Stimulated activated CD4-positive, alpha-beta T cell treated with anti-CD3 and anti-CD28 coated beads, TNF-alpha, amount 100 ng/mL, for 24 hours (primary cell): ENCODE measurements at places on chromosomes 11 and 22.
A peak's percentile ranks its signal among the peaks of the same experiment; 100 is the strongest.

GRCh38 chr11:131977231-131977630 lies 606.8 kb downstream of the NTM start:
- no peak for DNase-seq

DNA sequence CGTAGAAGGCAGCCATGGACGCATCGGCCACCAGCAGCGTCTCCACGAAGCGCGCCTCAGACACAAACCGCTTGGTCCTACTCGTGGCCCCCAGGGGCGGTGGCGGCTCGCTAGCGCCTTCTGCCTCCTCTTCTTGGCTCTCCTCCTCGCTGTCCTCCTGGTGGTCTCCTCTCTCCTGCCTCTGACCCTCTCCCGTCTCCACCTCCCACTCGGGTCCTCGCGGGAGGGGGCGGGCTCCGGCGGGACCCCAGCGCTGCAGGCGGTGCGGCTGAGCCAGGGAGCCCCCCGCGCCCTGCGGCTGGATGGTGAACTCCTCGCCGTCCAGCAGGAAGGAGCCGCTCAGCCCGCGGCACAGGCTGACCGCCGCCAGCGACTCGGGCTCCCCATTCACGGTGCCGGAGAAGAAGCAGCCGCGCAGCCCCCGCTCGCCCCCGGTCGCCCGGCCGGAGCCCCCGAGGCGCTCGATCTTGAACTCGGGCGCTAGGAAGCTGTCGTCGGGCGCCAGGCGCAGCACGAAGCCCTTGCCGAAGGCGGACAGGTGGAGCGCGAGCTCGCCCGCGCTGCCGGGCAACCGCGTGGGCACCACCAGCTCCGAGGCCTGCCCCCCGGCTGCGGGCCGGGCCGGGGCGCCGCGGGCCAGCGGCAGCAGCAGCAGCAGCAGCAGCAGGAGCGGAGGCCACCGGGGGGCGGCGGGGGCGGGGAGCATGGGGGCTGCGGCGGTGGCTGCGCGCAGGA lies 661 bp downstream of the ADAMTS8 start:
- DNase-seq, result no peak

- no peak for DNase-seq
Measured at GRCh38 chr11:31761636-31762035, 49.5 kb downstream of the PAX6 start.

GRCh38 chr11:92967867-92968266 lies 1.6 kb upstream of the MTNR1B start:
- no peak for DNase-seq

GRCh38 chr11:11022125-11022730 lies 164.4 kb upstream of the ZBED5 start:
- no peak for DNase-seq

- DNase-seq, result no peak
Measured at GRCh38 chr11:1072116-1072820, 2.4 kb upstream of the MUC2 start.

- no peak for DNase-seq
Measured at GRCh38 chr22:17873116-17873515, 98.8 kb upstream of the BID start.

- no peak for DNase-seq
Measured at GRCh38 chr11:3359092-3359824, 19.7 kb downstream of the ZNF195 start.

GRCh38 chr11:70845591-70846041 lies 406.8 kb downstream of the SHANK2 start:
- no peak for DNase-seq

GRCh38 chr11:95322539-95322938 lies 91.5 kb upstream of the SESN3 start:
- DNase-seq, result no peak

- no peak for DNase-seq
Measured at GRCh38 chr11:36508743-36509142, 1.3 kb downstream of the TRAF6 start.

GRCh38 chr22:25754527-25755202 lies 12.7 kb downstream of the MYO18B start:
- no peak for DNase-seq

- peak; percentile 93 for DNase-seq
Measured at GRCh38 chr22:17084554-17085276, at the start of gene IL17RA. IL17RA (plus strand) TSS chr22:17085000; CDS start chr22:17085092, 92 bp downstream.

- DNase-seq, result no peak
Measured at GRCh38 chr11:47552056-47552565, 821 bp downstream of the CELF1 start.

DNA sequence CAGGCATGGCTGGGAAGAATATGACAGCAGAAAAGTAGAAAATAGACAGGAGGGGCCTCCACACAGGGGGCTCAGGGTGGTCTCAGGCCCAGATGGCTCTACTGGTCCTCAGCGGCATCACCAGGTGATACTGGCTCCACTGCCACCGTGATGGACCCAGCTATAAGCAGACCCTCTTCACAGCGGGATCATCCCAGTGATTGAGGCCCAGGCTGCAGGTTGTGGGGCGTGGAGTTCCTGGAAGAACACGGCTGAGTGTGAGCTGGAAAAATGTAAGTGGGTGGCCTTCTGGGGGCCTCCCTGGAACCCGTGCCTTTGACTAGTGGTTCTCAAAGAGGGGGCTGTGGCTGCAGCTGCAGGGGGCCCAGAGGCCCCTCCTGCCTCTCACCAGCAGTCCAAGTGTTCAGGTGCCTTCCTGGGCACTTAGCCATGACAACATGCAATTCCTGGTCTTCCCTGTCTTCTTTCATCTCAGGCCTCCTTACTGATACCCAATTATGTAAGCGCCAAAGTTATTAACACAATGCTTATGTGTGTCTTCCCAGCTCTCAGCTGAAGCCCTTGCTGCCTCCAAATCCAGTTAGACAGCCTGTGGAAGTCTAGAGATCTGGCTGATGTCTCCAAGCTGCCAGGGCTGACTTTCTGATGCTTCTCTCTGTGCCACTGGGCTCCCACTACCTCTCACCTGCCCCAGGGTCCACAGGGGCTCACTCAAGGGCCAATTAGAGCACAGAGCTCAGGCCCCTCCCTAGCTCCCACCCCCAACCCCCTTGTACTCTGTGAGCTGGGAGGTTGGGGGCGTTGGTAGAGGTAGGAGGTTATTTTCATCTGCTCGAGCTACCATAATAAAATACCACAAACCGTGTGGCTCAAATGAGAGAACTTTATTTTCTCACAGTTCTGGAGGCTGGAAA lies 110.1 kb upstream of the LMO1 start:
- no peak for DNase-seq

GRCh38 chr22:24812950-24813775 lies 7.2 kb downstream of the SGSM1 start:
- DNase-seq, result no peak

GRCh38 chr11:60924110-60924905 lies at the start of gene TMEM132A:
TMEM132A (plus strand) TSS chr11:60924460; CDS start chr11:60924634, 174 bp downstream.
- DNase-seq, result no peak

DNA sequence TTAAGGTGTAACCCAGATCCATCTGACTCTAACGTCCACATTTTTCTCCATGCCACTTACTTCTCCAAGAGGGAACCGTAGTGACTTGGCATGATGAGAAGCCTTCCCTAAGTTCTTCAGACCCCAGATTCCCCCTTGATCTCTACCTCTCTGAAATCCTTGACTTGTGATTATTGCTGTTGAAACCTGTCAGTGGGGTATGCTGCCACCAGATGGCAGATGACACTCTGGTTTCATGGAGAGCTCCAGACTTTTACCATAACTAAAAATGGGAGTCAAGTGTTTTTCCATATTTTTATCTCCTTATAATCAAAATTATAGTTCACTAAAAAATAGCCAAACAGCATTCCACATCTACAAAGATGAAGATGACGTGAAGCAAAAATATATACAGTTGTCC lies 504.2 kb downstream of the SOX6 start:
- no peak for DNase-seq

DNA sequence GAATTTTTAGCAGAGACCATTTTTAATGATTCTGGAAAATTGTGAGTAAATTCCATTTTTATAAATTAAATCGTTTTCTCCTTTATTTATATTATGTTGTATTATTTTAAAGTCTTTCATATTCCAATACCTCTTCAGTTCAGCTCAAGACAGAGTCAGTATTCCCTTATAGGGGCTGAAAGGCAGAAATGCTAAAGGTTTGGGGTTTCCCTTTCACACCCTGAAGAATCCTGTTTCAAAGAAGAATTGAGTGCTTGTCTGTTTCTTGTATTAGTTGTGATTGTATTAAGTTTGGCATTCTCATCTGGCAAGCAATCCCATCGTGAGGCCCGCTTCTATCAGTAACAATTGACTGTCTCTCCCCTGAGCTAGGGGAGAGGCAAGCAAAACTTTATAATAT lies 57.4 kb downstream of the PACSIN2 start:
- no peak for DNase-seq

DNA sequence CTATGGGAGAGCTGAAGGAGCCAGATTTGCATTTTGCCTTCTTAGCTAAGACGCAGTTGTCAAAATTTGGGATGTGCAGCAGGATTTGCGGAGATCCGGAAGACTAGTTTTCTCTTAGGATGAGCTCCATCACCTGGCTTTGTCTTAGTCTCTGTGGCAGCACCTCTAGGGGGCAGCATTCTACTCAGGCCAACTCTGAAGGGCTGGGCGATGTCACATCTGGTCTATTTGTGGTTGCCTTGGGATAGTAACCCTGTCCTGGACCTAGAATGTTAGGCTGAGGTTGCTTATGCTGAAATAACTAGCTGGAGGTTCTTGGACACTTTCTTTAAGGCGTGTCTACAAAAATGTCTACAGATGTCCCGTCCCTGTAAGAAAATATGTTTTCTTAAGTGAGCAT lies 116.2 kb downstream of the FAT3 start:
- DNase-seq, result no peak

DNA sequence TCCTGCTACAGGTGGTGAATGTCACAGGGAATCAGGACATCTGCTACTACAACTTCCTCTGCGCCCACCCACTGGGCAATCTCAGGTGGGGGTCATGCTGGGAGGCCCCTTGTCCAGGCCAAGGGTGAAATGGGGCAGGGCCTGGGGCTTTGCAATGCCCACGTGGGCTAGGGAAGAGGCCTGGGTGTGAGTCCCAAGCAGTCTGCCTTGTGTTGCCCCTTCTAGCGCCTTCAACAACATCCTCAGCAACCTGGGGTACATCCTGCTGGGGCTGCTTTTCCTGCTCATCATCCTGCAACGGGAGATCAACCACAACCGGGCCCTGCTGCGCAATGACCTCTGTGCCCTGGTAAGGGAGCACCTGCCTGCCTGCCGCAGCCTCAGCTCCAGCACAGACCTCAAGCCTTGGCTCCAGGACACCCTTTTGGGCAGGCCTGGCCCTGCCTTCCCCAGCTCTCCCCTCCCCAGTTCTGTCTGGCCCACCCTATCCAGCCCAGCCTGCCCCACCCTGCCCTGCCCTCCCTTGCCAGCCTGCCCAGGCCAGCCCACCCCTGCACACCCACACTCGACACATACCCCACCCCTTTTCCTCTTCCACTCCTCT lies 9.1 kb upstream of the TAGLN start:
- DNase-seq, result no peak

DNA sequence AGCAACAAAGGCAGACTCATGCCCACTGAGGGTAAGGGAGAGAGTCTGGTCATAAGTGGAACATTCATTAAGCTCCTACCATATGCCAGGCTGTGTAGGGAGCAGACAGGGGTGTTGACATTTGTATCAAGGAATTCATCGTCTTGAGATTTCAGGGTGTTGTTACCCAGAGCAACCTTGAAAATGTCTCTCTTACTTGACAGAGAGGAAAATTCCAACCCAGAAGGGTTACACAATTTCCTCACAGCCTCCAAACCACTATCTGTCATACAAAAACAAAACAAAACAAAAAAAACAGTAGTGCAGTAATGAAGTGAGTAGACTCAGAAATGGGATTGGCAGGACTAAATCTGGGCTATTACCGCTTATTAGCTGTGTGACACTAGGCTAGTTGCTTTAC lies 113.2 kb downstream of the MIAT start:
- DNase-seq, result no peak

DNA sequence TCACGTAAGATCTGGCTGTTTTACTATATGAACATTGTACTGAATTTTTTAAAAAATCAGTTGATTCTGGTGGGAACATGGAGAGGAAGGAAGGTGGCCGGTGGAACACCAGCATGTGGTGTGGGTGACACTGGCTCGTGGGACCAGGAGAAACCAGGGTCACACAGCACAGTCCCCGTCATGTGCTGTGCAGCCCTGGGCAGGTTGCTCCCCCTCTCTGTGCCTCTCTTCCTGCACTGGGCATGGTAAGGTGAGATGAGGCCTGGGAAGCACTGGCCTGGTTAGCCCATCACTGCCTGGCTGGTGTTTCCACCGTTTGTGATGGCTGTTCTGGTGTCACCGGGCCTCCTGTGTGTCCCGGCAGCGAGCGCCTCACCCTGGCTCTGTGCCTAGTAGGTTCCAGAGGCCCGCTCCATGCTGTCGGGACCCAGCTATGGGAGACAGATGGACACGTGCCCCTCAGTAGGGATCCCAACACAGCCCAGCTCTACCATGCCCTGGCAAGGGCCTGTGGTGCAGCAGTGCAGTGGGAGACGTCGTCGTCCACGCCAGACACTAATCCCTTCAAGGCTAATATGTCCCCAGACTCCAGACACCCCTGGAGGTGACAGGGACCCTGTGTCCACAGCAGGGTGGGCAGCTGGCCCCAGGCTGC lies 88.2 kb upstream of the LINC01488 start:
- no peak for DNase-seq

DNA sequence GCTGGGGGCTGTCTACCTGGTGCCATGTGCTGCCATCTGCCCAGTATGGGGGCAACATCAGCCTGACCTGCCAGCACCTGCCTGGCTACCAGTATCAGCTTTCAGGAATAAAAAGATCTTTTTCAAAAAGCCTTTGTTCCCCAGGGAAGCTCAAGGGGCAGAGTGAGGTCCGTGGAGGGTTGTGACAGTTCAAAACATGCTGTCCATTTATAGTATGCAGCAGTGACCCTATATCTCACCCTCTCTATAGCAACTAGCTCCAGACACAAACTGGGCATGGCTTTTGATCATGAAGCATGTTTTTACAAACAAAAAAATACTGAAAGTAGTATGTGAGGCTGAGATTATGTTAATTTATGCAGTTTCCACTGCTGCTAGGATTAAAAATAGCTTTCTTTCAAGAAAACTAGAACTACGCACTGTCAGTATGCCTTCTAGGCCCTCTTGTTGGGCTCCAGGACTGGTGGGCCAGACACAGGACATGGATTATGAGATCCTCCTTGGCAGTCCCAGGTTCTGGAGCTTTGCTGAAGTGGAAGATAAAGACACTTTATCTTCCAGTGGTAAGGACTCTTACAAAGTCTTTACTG lies 23.4 kb downstream of the NAV2 start:
- DNase-seq, result no peak

GRCh38 chr11:102874852-102875251 lies at the start of gene MMP12:
MMP12 (minus strand) TSS chr11:102874982; CDS start chr11:102874937, 45 bp downstream.
- DNase-seq, result no peak

GRCh38 chr11:121412000-121412587 lies 40.0 kb upstream of the SORL1 start:
- DNase-seq, result no peak
